ENCODE measurements at places on chromosomes 13 and 19. TPM values are rescaled to one million over a fixed set of nuclear protein-coding genes. Genes with fewer than 3 reads are reported as not detected.
A peak's percentile ranks its signal among the peaks of the same experiment; 100 is the strongest.

GRCh38 chr19:16795731-16796130 lies 33.5 kb upstream of the SIN3B start:
- DNase-seq, result no peak

- DNase-seq, result no peak
Measured at GRCh38 chr19:48518207-48518606, 6.6 kb upstream of the LMTK3 start.

DNA sequence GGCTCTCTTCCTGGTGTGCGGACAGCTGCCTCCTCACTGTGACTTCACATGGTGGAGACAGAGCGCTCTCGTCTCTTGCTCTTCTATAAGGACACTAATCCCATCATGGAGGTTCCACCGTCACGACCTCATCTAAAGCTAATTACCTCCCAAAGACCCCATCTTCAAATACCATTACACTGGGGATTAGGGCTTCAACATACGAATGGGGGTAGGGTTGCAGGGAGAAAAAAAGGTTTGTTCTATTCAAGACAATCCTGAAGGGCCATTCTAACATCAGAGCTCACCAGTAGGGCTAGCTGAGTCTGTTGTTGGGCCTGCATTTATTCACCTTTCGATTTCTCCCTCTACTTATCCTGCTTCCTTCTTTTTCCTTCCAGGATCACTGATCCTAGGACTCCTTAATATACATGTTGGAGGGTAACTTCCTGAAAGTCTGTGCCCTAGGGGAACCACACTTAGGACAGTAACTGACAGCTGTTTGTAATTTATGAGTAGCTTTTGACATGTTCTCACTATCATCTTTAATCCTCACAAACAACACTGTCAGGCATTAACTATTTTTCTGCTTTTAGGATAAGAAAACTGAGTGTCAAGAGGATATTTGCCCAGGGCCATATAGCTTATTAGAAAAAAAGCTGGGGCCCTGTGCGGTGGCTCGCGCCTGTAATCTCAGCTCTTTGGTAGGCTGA lies 18.8 kb upstream of the GTF2F2 start:
- no peak for DNase-seq

DNA sequence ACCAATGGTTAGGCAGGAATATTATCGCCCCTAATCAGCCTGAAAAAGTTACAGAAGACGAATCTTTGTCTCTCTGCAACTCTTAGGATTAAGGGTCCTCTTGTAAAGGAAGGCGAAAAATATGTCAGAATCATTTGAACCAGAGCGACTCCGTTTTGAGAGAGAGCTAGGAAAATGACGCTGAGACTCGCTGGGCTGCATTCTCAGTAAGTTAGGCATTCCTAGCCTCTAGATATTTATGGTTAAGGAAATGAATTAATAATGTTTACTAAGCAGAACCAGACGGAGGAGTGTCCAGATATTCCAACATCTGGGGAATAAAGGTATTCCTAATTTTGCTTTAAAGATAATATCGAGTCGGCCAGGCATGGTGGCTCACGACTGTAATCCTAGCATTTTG lies 755 bp upstream of the ZNF726 start:
- DNase-seq, result no peak

PPP1R12C gene
- 135 TPM for total RNA-seq

DNA sequence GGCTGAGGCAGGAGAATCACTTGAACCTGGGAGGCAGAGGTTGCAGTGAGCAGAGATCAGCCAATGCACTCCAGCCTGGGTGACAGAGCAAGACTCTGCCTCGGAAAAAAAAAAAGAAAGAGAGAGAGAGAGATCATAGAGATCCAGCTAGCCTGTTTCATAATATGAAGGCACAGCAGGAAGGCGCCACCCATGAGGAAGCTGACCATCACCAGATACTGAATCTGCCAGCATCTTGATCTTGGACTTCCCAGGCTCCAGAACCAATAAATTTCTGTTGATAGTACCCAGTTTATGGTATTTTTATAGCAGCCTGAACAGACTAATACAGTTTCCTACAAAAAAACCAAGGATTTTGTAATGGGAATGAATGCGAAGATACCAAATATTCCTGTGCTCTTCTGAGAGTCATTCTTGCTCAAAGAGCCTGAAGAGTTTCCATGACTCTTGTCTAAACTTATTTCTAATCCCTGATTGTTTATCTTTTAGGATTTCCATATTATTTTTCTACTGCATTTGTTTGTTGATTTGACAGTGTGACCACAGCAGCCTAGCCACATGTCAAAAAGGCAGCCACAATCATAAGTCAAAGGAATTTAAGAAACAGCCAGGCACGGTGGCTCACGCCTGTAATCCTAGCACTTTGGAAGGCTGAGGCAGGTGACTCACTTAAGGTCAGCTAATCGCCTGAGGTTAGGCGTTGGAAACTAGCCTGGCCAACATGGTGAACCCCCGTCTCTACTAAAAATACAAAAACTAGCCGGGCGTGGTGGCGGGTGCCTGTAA lies 37.7 kb upstream of the PDCD5 start:
- DNase-seq, result no peak

HPN gene
- 135 TPM for total RNA-seq

GRCh38 chr19:5059213-5059574 lies 90.3 kb downstream of the KDM4B start:
- DNase-seq, result no peak

KCNC3 gene
- total RNA-seq, result 1.8 TPM

GRCh38 chr13:44617648-44618047 lies 41.5 kb upstream of the TSC22D1 start:
- DNase-seq, result no peak

GRCh38 chr13:60392131-60392530 lies 4.9 kb upstream of the TDRD3 start:
- DNase-seq, result no peak

CFAP97D2 gene
- total RNA-seq, result not detected

- no peak for DNase-seq
Measured at GRCh38 chr19:58229255-58229639, 533 bp downstream of the ZNF544 start.

GRCh38 chr13:90806892-90807291 lies 540.6 kb upstream of the MIR17HG start:
- DNase-seq, result no peak

GRCh38 chr13:37257706-37258105 lies 152.2 kb upstream of the CSNK1A1L start:
- DNase-seq, result no peak

DNA sequence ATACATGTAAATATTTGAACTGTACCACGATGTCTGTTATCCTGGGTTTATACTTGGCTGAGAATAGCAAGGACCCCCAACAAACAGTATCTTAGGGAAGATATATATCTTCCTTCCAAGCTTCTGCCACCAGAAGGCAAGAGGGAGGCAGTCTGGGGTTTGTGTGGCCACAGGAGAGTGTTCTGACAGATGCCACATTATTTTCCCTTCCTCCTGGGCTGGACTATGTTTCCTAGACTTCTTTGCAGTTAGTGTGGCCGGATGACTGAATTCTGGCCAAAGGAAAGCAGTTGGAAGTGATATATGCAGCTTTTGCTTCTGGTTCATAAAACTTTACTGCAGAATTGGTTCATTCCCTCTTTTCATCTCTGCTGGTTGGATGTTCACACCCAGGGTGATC lies 39.9 kb upstream of the TMTC4 start:
- no peak for DNase-seq

DNA sequence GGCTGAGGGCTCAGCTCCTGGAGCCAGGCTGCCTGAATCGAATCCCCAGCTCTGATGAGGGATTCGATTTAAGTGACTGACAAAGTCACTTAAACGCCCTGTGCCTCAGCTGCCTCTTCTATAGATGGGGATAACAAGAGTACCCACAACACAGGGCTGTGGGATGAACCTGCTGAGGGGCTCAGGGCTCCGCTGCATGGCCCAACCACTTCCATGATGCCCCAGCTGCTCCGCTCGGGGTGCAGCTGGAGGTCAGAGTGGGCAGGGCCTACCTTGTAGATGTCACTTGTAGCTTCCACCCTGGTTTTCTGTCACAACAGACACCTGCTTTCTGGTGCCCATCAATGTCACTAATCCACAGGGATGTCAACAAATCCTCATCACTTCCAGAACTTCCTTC lies 39.2 kb downstream of the STK24 start:
- DNase-seq, result no peak

DNA sequence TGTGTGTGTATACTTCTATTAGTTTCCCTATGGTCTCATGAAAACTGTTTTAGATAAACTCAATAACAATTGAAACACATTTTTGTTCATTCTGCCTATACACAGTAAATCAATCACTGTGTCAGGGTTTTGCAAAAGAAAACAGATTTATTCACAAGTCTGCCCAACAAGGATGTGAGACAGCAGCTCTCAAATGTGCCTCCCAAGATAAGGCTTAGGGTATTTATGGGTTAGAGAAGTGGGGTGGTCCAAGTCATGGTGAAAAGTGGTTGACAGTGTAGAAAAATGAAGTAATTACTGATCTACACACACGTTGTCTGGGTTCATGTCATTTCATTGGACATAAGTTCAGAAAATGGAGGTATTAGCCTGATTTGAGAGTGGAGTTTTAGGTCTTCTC lies 844.6 kb downstream of the SLITRK6 start:
- DNase-seq, result no peak

GRCh38 chr19:4375164-4376027 lies 25.0 kb downstream of the SH3GL1 start:
- peak; percentile 77 for DNase-seq

DNA sequence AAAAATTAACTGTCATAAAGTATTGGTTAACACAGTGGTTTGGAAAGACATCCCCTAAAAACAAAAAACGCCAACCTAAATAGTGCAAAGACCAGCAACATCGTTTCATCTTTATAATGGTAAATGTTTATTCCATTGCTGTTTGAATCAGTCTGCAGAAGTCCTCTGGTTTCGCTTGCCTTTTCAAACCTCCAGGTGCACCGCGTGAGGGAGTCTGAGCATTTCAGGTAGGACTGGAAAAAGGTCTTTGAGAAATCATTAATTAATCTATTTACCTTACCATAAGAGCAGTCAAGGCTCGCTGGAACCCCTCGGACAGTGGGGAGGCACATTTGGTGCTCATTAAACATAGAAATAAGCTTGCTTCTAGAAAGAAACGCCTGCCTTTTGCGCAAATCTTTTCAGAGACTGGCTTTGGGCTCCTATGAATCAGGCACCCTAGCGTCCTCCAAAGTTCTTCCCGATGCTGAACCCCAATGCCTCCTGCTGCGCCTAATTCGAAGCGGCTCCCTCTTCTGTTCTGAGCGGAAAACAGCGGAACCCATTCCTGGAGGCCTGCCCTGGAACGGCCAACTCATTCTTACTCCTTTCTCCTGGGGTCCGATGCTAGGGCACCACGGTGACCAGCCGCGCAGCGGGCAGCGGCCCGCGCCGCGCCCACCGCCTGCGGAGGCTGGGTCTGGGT lies 951 bp upstream of the MTUS2 start:
- no peak for DNase-seq

- peak; percentile 39 for DNase-seq
Measured at GRCh38 chr13:97141564-97142005, 80.5 kb upstream of the MBNL2 start.

- no peak for DNase-seq
Measured at GRCh38 chr13:101523154-101524131, 71.0 kb downstream of the ITGBL1 start.

PBX4 gene
- total RNA-seq, result 1.6 TPM

DNA sequence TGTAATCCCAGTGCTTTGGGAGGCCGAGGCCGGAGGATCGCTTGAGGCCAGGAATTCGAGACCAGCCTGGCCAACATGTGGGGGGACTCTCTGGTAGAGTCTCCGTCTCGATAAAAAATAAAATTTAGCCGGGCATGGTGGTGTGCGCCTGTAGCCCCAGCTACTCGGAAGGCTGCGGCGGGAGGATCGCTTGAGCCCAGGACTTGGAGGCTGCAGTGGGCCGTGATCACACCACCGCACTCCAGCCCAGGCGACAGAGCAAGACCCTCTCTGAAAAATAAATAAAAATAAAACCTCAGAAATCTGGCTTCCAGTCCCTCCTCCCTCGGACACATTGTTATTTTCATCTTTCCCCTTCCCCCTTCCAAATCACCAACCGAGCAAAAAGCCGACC lies 332 bp downstream of the IRGQ start:
- no peak for DNase-seq

- no peak for DNase-seq
Measured at GRCh38 chr19:3095441-3096191, 1.5 kb downstream of the GNA11 start.

GRCh38 chr19:37999309-38000213 lies 92.6 kb downstream of the SIPA1L3 start:
- DNase-seq, result no peak

DNA sequence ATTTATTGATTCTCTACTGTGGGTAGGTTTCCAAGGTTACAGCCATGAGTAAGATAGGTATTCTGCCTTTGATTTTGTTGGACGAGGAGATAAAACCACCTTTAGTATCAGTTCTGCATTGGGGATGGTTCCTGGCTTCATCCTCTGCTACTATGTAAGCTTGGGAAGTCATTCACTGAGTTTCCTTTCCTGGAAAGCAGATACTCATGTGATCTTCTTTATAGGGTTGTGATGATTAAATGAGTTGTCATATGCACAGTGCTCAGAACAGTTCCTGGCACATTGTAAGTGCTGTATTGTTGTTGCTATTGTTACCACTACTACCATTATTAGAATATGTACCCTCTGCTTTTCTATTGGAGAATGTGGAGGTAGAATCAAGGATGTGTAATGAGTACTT lies 13.1 kb upstream of the WTIP start:
- no peak for DNase-seq

DNA sequence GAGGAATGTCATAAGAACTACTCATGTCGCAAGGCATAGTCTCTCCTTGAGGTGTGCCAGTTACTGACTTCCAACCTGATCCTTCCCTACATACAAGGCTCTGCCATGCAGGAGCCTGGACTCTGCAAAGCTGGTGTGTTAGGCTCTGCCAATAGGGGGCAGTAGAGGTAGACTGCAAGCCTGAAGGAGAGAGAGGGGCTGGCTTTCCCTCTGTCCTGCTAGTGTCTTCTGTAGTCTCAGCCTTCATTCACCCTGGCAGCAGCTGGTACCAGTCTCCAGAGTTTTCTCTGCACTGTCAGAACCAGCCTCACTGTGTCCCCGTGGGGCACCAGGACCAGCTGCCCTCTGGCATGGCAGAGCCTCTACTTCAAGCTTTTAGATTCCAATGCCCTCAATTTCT lies 14.5 kb downstream of the SHISA2 start:
- no peak for DNase-seq

DNA sequence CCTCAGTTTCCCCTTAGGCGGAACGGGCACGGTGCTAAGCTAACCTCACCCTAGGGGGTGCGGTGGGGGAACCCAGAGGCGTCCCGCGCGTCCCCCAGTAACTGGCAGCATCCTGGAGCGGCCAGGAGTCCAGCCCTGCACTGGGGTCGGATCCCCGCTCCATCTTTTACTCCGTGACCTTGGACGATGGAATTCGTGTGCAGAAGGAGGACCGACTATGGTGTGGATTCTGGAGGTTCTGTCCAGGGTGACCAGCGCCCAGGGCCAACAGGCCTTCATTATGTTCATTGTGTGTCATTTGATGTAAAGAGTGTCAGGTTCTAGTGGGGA lies 630 bp downstream of the SPPL2B start:
- DNase-seq, result no peak

DNA sequence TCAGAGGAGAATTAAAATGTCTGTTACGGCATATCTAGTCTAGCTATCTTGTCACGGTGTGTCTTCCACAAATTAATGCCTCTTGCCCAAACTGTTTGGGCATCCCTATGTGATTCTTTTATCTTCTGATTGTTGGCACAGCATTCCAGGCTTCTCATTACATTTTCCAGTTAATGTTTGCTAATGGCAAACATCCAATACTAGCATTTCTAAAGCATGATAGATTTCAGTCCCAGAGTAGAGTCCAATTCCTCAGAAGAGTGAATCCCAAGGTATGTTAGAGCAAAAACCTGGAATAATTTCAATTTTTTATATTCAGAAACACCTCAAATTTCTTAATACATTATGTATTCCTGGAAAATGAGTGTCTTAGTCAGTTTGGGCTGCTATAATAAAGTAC lies 684.5 kb upstream of the SLITRK1 start:
- DNase-seq, result no peak

All from body of pancreas (tissue), 4 donors.